ENCODE measurements at places on chromosomes 4 and X.

GRCh38 chr4:3417448-3417847 is 24.3 kb upstream of the HGFAC start:
- DNase-seq: no peak

- no peak for DNase-seq
Observed at GRCh38 chr4:184310881-184311709, 93.4 kb upstream of the ENPP6 start.

DNA sequence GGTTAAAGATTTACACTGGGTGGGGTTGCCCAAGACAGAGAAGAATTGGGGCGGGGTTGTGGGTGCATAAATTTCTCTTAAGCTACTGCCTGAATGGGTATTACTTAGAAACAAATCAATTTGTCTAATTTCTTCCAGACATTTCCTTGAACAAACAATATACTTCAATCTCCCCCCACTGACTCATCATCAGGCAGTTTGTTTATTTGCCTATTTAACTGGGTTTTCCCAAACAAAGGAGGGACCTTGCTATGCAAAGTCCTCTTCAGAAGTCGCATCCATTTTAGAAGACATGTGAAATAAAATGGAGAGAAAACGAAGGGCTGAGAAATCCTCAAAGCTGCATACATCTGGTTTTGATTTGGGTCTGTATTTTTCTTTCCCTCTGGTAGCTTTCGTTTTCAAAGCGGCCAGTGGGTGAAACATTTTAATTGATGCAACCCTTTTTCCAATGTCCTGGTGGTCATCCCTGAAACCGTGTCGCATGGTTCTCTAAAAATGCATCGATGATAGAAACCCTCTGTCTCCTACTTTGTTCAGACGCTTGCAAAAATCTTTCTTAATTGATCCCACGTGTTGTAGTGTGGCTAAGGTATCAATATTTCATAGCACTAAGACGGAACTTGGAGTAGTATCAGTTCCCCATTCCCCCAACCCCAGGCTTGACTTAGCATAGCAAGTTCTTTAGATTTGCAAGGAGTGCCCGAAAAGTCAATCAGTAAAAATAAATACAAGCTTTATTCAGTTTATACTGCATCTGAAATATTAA is 115.1 kb upstream of the MXRA5 start:
- DNase-seq: no peak

- no peak for DNase-seq
Observed at GRCh38 chr4:76035141-76035540, 729 bp downstream of the CXCL11 start.

- no peak for DNase-seq
Observed at GRCh38 chrX:112760697-112761096, 79.9 kb downstream of the AMOT start.

GRCh38 chr4:100189820-100190642 is at the start of gene DDIT4L:
TSS of gene DDIT4L (minus strand) at chr4:100190468. CDS start at chr4:100189983, 485 bp downstream.
- no peak for DNase-seq

GRCh38 chr4:34046580-34046979 is 2197.7 kb downstream of the ARAP2 start:
- no peak for DNase-seq

DNA sequence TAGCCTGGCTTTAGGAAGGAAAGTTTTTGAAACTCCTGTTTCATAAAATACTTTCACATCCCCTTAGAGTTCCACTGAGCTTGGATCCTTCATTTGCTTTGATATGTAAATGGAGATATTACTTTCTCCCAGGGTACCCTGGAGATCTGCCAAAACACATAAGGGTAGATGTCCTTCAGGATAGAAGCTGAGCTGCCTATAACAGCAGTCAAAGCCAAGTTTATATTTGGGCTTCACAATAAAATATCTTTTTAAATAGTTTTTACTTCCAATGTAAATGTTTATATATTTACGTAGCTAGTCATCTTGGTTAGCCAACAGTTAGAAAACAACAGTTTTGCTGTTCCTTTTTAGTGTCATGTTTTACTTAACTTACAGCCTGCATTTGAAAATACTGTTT is 742.3 kb upstream of the POU3F4 start:
- no peak for DNase-seq

GRCh38 chrX:78168065-78168464 is 28.6 kb upstream of the TAF9B start:
- DNase-seq: no peak

DNA sequence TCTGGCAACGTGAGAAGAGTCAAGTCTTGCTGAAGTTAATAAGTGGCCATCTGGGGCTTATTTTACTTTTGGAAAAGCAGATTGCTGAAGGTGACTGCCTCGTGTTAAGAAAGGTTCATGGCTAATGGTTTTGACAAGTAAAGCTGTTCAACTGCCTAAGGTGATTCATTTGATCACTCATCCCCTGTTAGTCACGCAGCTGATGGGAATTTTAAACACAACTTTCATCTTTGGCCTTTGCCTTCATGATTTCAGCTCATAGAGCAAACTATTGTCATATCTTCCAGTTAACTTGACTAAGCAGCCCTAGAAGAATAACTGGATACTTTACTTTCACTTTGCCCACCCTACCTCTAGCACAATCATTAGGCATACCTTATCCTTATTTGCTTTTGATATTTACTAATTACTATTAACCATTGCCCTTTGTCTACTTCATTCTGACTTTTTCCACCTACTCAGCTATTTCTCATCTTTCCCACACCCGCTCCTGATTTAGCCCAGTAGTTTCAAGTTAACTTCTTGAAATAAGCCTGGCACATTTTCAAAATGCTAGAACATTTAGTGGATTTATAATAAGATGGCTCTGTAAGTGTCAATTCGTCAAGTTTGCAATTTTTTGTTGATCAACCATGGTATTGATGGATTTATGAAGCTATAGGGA is 170.6 kb upstream of the S100G start:
- no peak for DNase-seq

GRCh38 chr4:95524184-95524583 is 24.6 kb downstream of the UNC5C start:
- DNase-seq: no peak

DNA sequence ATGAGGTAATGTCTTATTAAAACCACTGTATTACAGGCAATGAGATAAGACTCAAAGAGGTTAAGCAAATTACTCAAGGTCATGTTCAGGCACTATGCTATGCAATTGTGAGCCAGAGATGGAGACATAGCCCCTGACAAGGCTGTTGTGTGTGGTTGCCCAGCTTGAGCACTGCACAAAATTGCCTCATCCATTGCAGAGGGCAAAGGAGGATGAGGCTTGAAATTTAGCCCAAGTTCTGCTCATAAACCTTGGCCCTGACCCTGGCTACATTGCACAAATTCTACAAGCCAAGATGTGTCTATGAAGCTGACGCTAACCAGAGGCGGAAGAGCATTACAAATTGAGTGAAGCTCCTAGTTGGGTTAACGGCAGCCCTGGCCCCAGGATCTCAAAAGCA is 65.6 kb upstream of the PGM2 start:
- DNase-seq: no peak

DNA sequence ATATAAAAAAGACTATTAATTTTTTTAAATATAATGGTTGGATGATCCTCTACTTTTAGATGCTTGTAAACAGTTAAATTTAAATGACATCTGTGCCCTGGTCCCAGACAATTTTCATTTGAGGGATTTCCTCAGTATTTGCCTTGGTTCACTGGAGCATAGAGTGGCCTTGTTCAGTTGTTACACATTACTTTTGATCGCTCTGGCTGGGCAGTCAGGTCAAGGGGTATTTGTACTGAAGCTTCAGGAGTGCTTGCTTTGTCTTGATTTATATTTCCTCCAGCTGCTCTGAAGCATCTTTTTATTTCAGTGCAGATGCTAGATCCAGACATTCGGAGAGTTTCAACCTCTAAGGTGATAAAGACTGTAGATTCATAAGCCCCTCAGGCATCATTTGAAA is 50.0 kb downstream of the COMMD8 start:
- DNase-seq: no peak

DNA sequence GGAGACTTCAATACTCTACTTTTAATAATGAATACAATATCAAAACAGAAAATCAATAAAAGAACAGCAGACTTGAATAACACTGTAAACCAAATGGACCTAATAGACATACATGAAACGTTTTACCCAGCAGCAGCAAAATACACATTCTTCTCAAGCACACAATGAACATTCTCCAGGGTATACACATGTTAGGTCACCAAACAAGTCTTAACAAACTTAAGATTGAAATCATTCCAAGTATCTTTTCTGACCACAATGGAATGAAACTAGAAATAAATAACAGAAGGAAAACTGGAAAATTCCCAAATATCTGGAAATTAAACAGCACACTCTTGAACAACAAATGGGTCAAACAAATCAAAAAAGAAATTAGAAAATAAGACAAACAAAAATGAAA is 145.0 kb upstream of the CT83 start:
- DNase-seq: no peak

DNA sequence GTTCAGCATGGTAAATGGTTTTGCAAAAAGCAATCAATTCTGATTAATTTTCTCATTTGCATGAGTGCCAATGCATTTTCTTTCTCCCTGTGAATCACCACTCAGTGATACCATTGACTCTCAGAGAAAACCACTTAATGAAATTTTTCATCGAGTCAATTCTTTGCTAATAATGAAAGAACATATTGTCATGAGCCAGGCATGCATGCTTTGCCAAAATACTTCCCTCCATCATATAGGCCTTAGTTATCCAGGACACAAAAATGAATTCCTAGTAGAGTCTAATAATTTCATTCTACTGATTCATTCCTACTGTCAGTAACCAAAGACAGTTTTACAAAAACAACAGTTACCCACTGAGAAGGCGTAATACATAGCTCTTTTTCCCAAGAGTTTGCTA is 680.0 kb downstream of the TRIML1 start:
- DNase-seq: no peak

GRCh38 chr4:152195888-152196287 is 340.0 kb downstream of the FBXW7 start:
- no peak for DNase-seq

- no peak for DNase-seq
Observed at GRCh38 chr4:177163532-177163931, 146.1 kb upstream of the NEIL3 start.

DNA sequence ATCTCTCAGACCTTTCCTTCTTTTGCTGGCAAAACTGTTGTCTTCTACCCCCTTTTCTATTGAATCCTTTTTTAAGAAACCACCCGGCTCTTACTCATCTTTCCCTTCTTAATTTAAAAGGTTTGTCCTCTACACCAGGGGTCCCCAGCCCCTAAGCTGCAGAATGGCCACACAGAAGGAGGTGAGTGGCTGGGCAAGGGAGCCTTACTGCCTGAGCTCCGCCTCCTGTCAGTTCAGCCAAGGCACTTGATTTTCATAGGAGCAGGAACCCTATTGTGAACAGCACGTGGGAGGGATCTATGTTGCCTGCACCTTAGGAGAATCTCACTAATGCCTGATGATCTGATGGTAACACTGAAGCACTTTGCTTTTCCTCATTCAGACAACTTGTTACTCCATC is 726.3 kb upstream of the INTU start:
- no peak for DNase-seq

DNA sequence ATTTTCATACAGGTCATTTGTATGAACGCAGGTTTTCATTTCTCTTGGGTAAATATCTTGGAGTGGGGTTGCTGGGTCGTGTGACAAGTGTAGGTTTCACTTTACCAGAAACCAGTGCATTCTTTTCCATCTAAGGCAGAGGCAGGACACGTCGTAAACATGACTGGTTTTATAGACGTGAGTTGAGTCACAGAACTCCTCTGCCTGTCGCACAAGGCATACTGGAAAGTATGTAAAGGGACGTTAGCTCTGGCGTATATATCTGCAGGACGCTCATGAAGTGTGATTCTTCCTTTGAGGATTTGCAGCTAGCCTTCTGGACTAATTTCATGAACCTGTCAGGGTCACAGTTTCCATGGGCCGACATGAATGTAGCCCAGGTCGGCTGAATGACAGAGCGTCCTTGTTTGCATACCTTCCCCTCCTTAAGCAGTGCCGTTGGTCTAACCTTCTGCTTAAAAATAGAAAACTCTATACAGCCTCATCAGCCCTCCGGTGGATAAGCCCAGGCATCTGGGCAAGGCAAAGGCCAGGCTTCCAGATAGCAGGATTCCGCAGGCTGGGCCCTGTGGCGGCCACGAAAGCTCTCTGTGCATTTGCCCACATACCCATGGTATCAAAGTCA is 106.0 kb downstream of the GPR143 start:
- no peak for DNase-seq

DNA sequence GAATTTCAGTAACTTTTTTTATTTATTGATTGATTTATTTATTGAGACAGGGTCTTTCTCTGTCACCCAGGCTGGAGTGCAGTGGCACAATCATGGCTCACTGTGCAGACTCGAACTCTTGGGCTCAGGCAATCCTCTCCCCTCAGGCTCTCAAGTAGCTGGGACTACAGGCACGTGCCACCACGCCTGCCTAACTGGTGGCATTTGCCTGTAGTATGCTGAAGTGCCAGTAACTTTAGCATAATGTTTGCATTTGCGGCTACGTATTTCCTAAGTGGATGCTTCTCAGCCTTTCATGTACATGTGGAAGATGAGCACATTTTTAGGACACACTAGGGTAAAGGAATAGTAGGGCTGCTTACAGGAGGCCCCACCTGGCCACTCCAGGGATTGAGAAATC is 45.3 kb upstream of the ATXN3L start:
- no peak for DNase-seq

GRCh38 chr4:625631-626161 is 323 bp downstream of the PDE6B start:
- DNase-seq: no peak

GRCh38 chr4:161663844-161664243 is 500.0 kb downstream of the FSTL5 start:
- no peak for DNase-seq
